ENCODE measurements at places on chromosomes 11 and 22.

GRCh38 chr11:120751550-120751949, 240.0 kb downstream of the GRIK4 start:
- no peak for DNase-seq

DNA sequence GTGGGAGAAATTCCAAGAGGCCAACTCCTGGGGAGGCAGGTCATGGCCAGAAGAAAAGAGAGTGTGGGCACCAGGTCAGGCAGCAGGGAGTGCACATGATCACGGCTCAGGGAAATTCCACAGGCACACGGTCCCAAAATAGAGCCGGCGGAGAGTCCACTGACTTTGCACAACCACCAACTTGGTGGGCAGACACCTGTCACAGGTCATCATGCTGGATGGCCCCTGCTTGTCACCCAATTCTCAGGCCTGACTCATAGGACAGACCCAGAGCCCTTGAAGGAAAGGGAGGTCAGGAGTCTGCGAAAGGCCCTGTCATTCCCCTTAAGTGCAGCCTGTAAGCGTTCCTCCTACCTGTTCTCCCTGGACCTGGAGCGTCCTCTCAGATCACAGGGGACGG, 15.8 kb downstream of the APOL2 start:
- no peak for DNase-seq

DNA sequence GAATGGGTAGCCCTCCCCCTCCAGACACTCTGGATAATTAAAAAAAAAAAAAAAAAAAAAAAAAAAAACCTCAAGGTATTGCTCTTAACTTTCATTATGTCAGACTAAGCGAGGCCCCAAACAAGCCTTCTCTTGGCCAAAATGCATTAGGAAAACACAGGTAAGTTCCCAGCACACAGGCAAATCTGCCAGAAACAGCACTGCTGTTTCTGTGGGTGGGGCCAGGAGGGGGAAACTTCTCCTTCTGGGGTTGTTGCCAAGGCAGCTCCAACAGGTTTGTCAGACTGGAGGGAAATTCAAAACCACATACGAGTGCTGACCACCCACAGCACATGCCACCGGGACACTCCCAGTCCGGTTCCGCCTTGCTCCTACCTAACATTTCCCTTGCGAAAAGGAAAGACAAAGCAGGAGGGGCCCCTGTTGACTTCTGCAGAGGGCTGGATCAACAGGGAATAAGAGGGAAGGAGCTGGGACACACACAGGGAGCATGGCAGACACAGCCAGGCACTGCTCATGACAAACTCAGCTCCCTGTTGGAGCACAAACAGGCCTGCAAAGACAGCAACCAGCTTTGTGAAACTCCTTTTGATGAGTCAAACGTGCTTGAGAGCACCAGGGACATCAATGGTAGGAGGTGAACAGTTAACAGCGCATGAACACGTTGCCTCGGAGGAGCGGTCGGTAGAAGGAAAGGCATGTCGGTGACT, 55.0 kb downstream of the MYH9 start:
- no peak for DNase-seq

DNA sequence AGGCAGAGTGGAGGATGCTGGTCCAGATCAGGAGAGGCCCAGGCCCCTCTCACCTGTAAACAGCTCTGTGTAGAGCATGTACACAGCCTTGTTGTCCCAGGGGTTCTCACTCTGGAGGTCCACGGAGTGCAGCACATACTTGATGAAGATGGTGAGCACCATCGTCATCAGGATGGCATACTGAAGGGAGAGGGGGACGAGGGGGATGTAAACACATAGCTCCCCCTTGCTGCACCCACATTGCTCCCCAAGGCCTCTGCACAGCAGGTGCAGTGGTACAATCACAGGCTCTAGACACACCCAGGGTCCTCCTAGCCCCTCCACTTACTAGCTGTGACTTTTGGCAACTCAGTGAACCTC, 2.9 kb downstream of the SYVN1 start:
- DNase-seq = no peak
